HFFc6 (cell line): ENCODE measurements at places on chromosomes 4 and X.

DNA sequence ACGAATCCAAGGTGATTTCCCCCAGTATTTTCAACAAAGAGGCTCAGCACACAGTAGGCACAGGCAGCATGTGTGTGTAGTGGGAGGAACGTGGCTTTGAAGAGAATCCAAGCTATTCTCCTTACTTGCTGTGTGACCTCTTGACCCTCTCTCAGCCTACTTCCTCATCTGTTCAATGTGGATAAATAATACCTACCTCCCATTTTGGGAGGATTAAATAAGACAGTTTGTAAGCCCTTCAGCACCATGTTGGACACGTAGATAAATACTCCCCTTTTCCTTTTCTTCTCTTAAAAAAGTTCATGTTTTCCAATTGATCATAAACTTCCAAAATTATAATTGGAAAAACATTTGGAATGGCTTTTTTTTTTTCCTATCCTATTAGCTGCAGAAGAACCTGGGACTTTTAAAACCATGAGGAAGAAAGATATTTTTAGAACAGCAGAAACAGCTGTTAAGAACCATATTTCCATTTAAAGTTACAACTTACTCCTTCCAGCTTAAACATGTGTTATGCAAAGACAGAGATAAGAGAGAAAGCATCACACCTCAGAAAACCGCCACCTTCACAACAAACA, 56.1 kb upstream of the TMEM131L start:
- no peak for DNase-seq

- no peak for DNase-seq
Measured at GRCh38 chr4:72451349-72451748, 117.7 kb downstream of the ADAMTS3 start.

- no peak for DNase-seq
Measured at GRCh38 chrX:40394302-40394701, 186.5 kb upstream of the ATP6AP2 start.

GRCh38 chrX:150664290-150664689, 28.9 kb upstream of the MTMR1 start:
- DNase-seq: no peak

- no peak for DNase-seq
Measured at GRCh38 chr4:175277816-175278215, 359.7 kb downstream of the ADAM29 start.

- no peak for DNase-seq
Measured at GRCh38 chrX:150365990-150366911, 3.1 kb downstream of the MAMLD1 start.

- DNase-seq: no peak
Measured at GRCh38 chr4:168380290-168380689, 61.7 kb upstream of the DDX60 start.

DNA sequence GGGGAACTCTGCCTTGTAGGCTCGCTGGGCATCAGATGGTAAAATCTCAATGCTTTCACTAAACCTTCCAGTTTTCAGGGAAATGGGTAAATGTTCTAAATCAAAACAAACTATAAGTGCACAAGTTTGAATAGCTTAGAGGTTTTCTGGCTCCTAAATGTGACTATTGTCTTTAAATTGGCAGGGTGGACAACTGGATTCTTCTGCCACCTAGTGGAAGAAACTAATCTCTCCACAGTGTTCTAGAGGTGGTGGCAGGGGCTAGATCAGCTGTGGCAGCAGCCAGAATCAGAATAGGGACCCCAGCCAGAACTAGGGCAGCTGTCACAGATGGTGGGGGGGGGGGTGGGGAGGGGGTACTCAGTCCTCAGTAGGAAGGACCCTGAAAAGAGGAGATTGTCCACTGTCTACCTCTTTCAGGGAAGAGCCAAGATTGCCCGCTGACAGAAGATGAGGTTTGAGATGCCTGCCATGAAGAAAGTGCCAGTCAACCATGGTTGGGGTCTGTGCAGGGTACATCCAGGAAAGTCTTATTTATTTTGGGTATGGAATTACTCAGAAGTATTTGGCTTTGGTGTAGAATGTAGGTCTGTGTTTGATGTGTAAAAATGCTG, 201.4 kb downstream of the CCNG2 start:
- DNase-seq: peak; percentile 43

GRCh38 chr4:159655547-159655946, 552.7 kb downstream of the RAPGEF2 start:
- DNase-seq: no peak

- DNase-seq: no peak
Measured at GRCh38 chr4:98345838-98346237, 84.7 kb downstream of the RAP1GDS1 start.

GRCh38 chr4:3406021-3406420, 35.7 kb upstream of the HGFAC start:
- DNase-seq: no peak

DNA sequence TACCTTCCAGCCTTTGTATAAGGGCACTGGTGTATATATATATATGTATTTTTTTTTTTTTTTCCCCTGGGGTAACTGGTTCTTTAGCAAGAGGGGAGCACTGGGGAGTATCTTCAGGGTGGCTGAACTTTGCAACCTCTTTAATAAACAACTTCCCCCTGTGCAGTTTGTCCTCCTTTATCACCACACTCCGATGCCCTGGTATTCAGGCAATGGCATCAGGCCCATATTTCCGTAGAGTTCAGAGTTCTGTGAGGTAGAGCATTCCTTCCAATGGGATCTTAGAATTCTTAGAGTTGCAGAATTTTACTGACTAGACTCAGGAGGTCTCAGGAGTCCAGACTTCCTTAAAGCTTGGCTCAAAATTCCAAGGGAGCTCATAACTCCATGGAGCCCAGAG, 24.6 kb downstream of the NYX start:
- DNase-seq: no peak

DNA sequence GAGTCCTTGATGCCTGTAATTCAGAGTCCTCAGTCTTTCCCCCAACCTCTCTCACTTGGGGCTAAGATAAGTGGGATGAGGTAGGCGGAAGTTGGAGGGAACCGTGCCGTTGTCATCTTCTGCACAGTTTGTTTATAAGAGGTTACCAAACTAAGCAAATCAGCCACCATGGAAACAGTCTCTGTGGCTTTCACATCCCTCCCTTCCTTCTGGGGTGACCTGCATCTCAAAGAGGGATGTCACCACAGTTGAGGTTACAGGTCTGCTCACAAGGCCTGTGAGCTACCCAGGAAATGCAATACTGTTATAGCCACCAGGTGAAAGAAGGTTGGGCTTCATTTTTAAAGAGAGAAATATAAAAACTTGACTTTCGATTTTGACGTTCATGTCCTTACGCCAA, 26.3 kb downstream of the RTL5 start:
- DNase-seq: no peak

- DNase-seq: no peak
Measured at GRCh38 chr4:13266687-13267086, 217.5 kb downstream of the RAB28 start.
